ENCODE measurements at places on chromosomes 1 and 21.

DNA sequence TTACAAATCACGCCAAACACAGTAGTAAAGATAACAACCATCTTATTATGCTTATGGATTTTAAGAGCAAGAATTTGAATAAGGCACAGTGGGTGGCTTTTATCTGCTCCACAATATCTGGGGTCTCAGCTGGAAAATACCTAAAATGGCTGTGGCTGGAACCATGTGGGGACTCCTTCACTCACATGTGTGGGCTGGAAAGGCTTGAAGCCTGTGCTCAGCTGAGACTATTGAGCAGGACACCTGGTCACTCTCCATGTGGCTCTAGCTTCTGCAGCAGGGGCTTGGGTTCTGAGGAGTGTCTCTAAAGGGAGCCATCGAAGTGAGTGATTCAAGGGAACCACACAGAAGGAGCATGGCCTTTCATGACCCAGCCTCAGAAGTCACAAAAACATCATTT, 239.6 kb upstream of the B3GALT2 start:
- no peak for DNase-seq

DNA sequence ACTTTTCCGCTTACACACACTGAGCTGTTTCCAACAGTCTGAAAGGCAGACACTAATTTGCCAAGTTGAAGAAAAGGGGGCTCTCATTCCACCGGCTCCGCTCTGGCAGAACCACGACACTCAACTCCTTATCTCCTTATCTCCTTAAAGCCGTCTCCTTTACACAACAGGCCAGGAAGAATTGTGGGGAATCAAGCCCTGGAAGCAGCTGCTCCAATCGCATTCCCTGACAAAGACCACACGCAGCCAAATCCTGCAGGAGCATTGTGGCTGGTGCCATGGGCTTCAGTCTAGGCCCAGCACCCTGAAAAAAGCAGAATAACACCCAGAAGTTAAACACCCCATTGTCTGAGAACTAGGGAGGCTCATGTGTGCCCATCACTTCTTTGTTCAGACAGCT, 24.1 kb downstream of the SUSD4 start:
- no peak for DNase-seq

DNA sequence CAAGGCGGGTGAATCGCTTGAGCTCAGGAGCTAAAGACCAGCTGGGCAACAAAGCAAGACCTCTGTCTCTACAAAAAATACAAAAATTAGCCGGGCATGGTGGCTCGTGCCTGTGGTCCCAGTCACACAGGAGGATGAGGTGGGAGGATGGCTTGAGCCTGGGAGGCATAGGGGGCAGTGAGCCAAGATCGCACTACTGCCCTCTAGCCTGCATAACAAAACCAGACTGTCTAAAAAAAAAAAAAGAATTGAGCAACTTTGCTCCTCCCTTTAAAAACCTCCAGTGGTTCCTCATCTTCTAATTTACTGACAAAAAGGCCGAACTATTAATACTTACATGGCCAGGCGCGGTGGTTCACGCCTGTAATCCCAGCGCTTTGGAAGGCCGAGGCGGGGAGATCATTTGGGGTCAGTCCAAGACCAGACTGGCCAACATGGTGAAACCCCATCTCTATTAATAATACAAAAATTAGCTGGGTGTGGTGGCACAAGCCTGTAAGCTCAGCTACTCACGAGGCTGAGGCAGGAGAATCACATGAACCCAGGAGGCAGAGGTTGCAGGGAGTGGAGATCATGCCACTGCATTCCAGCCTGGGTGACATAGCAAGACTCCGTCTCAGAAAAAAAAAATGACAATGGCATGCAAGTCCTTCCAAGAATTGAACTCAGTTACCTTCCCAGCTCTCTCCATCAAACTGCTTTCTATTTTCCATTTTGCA, 4.4 kb downstream of the ACBD3 start:
- peak; percentile 45 for DNase-seq

DNA sequence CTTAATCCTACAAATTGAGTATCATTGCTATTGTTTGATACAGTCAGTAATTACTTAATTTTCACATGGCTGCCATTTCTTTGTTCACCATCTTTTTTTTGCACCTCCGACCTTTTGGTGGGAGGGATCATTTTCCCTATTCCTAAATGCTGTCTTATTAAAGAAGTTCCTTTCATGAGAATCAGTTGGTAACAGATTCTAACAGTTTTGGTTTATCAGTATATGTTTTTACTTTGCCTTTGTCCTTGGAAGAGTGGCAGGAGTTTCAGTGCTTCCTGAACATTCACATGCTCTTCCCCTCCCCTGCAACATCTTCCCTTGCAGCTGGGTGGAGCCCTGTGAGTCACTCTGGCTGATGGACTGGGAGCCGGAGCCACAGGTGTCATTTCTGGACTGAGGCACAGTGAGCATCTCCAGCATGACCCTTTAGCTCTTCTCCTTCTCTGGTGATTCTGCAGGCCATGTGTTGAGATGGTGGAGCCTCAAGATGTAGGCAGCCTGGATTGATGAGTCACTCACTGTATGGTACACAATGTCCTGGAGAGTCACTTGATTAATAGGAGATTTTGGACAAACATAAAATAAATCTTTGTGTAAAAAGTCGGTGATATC, 217.7 kb downstream of the URB2 start:
- no peak for DNase-seq

DNA sequence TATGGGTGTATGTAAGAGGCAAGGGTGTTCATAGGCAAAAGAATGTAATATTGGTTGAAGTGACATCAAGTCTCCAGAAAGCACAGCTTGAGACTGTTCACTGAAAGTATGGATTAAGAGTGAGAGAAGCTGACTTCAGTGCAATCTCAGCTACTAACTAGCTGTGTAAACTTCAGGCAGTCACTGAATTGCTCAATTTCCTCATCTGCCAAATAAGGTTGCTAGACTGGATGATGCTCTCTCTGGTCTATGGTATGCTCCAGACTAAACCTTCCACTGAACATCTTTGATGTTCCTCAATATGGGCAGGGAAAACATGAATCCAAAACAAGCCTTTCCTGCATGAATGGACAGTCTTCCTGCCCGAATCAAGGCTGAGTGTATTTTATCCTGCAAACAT, 111.8 kb upstream of the USH2A start:
- DNase-seq = no peak

GRCh38 chr1:86068271-86068721, 88.3 kb downstream of the COL24A1 start:
- peak; percentile 30 for DNase-seq

DNA sequence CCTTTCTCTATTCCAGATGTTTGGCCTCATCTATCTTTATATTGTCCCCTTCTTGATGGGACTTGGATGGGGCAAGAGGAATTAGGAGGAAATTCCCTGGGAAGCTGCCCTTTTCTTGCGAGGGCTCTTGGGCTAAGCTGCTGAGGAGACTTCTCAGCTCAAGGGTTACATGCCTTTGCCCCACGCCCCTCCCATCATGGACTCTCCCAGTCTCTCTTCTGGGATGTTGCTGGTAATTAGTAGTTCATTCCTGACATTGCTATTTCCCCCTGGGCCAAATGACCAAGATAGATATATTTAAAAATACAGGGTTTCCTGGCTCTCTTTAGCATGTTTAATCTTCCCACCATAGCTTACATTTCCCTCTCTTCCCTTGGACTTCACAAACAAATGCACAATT, 90.6 kb upstream of the RALGPS2 start:
- peak; percentile 67 for DNase-seq

All from AG08395 (cell line).